ENCODE measurements at places on chromosomes 7 and 10. TPM values are rescaled to one million over a fixed set of nuclear protein-coding genes. Genes with fewer than 3 reads are reported as not detected.

CFAP70 gene
- total RNA-seq, result 4.9 TPM

PRKCQ gene
- 8.7 TPM for total RNA-seq

IGF2BP3 gene
- total RNA-seq, result 37.9 TPM

FAM204A gene
- 75.2 TPM for total RNA-seq

CCDC172 gene
- total RNA-seq, result not detected

CYREN gene
- 39.7 TPM for total RNA-seq

SCIN gene
- total RNA-seq, result 3.4 TPM

CDHR3 gene
- total RNA-seq, result 4.8 TPM

GSDME gene
- total RNA-seq, result 24.6 TPM

ZNF398 gene
- 30.3 TPM for total RNA-seq
